Sigmoid colon (tissue), 7 donors: ENCODE measurements at places on chromosomes 1 and 21. TPM values are rescaled to one million over a fixed set of nuclear protein-coding genes. Genes with fewer than 3 reads are reported as not detected.

The NGF gene
- polyA plus RNA-seq = not detected

The ASTN1 gene
- polyA plus RNA-seq = 0.50 TPM

The ZMYND12 gene
- 10.9 TPM for polyA plus RNA-seq

The SAMD13 gene
- 31.8 TPM for polyA plus RNA-seq

The SERPINC1 gene
- polyA plus RNA-seq = not detected

The FCGR3A gene
- 13.0 TPM for polyA plus RNA-seq

The PLA2G2F gene
- polyA plus RNA-seq = 0.80 TPM

The NBPF15 gene
- polyA plus RNA-seq = 5.4 TPM

The DCST1 gene
- polyA plus RNA-seq = not detected

The HSD3B1 gene
- polyA plus RNA-seq = not detected

The ADGRL4 gene
- 0.92 TPM for polyA plus RNA-seq

The LENEP gene
- polyA plus RNA-seq = not detected

The SPRR2E gene
- polyA plus RNA-seq = not detected

The SGIP1 gene
- polyA plus RNA-seq = not detected

The SORT1 gene
- 37.0 TPM for polyA plus RNA-seq

The LAX1 gene
- 3.6 TPM for polyA plus RNA-seq

The KCNN3 gene
- polyA plus RNA-seq = 1.5 TPM

The NBPF12 gene
- 8.3 TPM for polyA plus RNA-seq

The PGLYRP3 gene
- not detected for polyA plus RNA-seq

The PCSK9 gene
- polyA plus RNA-seq = 41.9 TPM

The OR2T35 gene
- polyA plus RNA-seq = not detected

The RWDD3 gene
- polyA plus RNA-seq = 27.6 TPM

The IKBKE gene
- 23.2 TPM for polyA plus RNA-seq

The COL8A2 gene
- 2.4 TPM for polyA plus RNA-seq

The UBIAD1 gene
- 5.1 TPM for polyA plus RNA-seq

The MR1 gene
- polyA plus RNA-seq = 8.4 TPM

The KCND3 gene
- polyA plus RNA-seq = 0.23 TPM

The NR5A2 gene
- polyA plus RNA-seq = 10.0 TPM

The MYBPH gene
- polyA plus RNA-seq = not detected

The NUF2 gene
- 8.4 TPM for polyA plus RNA-seq

The RYR2 gene
- polyA plus RNA-seq = 0.86 TPM

The LPAR3 gene
- polyA plus RNA-seq = 0.23 TPM

The LAMB3 gene
- polyA plus RNA-seq = 21.0 TPM

The HES2 gene
- polyA plus RNA-seq = 19.9 TPM

The COL24A1 gene
- 1.5 TPM for polyA plus RNA-seq

The MAST2 gene
- polyA plus RNA-seq = 38.8 TPM

The DCDC2B gene
- 0.04 TPM for polyA plus RNA-seq

The SLC9C2 gene
- polyA plus RNA-seq = not detected

The C1orf141 gene
- polyA plus RNA-seq = not detected

The TMEM52 gene
- polyA plus RNA-seq = 1.2 TPM

The PYGO2 gene
- 13.6 TPM for polyA plus RNA-seq

The DDAH1 gene
- 43.2 TPM for polyA plus RNA-seq

The SELENOF gene
- polyA plus RNA-seq = 71.5 TPM

The OR2T2 gene
- not detected for polyA plus RNA-seq

The MRPS15 gene
- 103 TPM for polyA plus RNA-seq

The GRIK1 gene
- not detected for polyA plus RNA-seq
